Femur (tissue), 1 donor: ENCODE measurements at places on chromosomes 2 and 18.

GRCh38 chr2:128590309-128591021, 271.8 kb upstream of the HS6ST1 start:
- no peak for DNase-seq

GRCh38 chr2:233471291-233472035, 95.1 kb downstream of the USP40 start:
- no peak for DNase-seq

GRCh38 chr2:85405201-85406059, 4.7 kb downstream of the CAPG start:
- DNase-seq, result peak; percentile 71

DNA sequence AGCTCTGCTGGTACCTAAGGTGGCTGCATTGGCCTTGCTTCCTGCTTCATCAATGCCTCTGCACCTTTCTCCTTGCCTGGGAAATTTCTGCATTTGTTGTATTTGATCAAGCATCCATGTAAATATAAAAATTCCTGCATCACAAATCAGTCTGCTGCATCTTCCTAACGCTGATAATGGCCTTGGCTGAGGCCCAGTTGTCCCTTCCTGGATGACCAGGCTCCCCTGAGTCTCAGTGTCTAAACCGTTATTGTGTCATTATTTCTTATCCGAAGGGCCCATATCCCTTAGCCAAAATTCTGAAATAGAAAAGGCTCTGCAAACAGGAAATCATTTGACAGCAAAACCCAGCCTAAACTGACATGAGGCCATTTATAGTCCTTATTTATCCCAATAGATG, 62.4 kb downstream of the KLHL29 start:
- no peak for DNase-seq

- peak; percentile 72 for DNase-seq
Observed at GRCh38 chr2:12787891-12788801, 71.4 kb downstream of the TRIB2 start.

DNA sequence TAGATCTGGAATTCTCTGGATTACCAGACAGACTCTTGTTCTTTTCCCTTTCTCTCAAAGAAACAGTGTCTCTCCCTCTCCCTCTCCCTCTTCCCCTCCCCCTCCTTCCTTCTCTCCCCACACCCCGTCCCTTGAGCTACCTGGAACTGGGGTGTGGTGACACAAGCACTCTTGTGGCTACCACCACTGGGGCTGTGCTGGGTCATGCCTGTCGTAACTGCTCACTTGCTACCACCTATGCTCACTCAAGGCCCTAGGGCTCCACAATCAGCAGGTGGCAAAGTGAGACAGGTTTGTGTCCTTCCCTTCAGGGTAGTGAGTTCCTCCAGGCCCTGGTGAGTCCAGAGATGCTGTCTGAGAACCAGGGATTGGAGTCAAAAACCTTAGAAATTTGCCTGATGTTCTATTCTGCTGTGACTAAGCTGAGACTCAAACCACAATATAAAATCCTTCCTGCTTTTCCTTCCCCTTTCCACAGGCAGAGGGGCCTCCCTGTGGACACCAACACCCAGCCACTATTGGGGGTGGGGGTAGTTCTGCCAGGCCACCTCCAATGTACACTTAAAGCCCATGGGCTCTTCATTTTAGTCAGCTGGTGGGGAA, 70.8 kb downstream of the OXER1 start:
- no peak for DNase-seq

- DNase-seq, result peak; percentile 55
Observed at GRCh38 chr2:83742117-83742782, 716.8 kb downstream of the SUCLG1 start.

- DNase-seq, result no peak
Observed at GRCh38 chr2:229343661-229344060, 72.6 kb upstream of the PID1 start.

- DNase-seq, result no peak
Observed at GRCh38 chr18:32553640-32554365, 83.1 kb upstream of the GAREM1 start.

GRCh38 chr2:195489101-195489500, 167.9 kb upstream of the SLC39A10 start:
- no peak for DNase-seq

DNA sequence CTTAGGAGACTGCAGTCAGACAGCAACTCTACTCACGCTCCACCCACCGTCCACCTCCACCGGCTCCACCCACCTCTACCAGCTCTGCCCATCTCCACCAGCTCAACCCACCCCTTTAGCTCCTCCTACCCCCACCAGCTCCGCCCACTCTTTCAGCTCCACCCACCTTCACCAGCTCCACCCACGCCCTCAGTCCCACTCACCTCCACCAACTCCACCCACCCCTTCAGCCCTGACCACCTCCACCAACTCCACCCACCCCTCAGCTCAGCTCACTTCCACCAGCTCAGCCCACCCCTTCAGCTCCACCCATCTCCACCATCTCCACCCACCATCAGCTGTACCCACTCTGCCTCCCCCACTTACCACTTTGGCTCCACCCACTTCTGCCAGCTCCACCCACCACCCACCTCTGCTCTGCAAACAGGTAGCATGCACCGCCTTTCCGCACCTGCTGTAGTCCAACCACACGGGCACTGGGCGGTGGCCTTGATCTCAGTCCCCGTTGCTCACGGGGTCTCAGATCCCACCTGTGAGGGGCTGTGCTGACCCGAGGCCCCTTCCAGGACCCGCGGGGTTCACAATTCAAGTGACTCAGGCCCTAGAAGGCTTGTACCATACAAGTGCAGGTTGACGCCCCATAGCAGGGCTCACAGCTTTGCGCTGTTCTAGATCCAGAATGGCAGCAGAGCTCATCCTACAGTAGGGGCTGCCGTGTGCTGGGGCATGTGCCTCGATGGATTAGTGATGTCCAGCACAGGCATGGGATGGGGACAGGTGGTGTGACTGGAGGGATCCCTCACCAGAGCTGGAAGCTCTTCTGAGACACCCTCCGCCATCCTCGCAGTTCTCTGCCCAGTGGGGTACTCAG, 77.2 kb upstream of the OTOS start:
- peak; percentile 13 for DNase-seq

GRCh38 chr2:57370882-57371585, 675.6 kb upstream of the VRK2 start:
- DNase-seq, result peak; percentile 25
